Activated CD8-positive, alpha-beta T cell treated with anti-CD3 and anti-CD28 coated beads, Interleukin-2, amount 10 ng/mL, durations not matched to agents 7 days and 5 days (primary cell): ENCODE measurements at places on chromosomes 11 and 22. TPM values are rescaled to one million over a fixed set of nuclear protein-coding genes. Genes with fewer than 3 reads are reported as not detected.

RAB36 gene
- total RNA-seq = 0.79 TPM

MUC6 gene
- total RNA-seq = not detected

CSNK2A3 gene
- 3.6 TPM for total RNA-seq

BACE1-AS gene
- total RNA-seq = 3.8 TPM

TESMIN gene
- 8.2 TPM for total RNA-seq

HSPB2 gene
- total RNA-seq = not detected

FAM180B gene
- not detected for total RNA-seq

SCUBE1 gene
- not detected for total RNA-seq

SCN3B gene
- total RNA-seq = not detected

KRTAP5-9 gene
- not detected for total RNA-seq

ADM2 gene
- total RNA-seq = 4.2 TPM

BTBD18 gene
- not detected for total RNA-seq

SPON1 gene
- 0.47 TPM for total RNA-seq

OR10D3 gene
- not detected for total RNA-seq

ARHGEF12 gene
- 9.6 TPM for total RNA-seq

SLC22A8 gene
- total RNA-seq = not detected

PRAME gene
- not detected for total RNA-seq

GGTLC2 gene
- not detected for total RNA-seq

ADORA2A gene
- total RNA-seq = 20.4 TPM

MMP13 gene
- total RNA-seq = not detected

CRYAB gene
- not detected for total RNA-seq

OR5B21 gene
- total RNA-seq = 0.26 TPM

BAIAP2L2 gene
- 0.47 TPM for total RNA-seq

LMO2 gene
- total RNA-seq = not detected

DEUP1 gene
- not detected for total RNA-seq

SHANK2 gene
- not detected for total RNA-seq

SC5D gene
- 21.6 TPM for total RNA-seq

IGSF9B gene
- total RNA-seq = 96.3 TPM

MMP12 gene
- total RNA-seq = not detected

CDC42EP1 gene
- 0.13 TPM for total RNA-seq

SCGB1D2 gene
- not detected for total RNA-seq

KRTAP5-1 gene
- total RNA-seq = not detected

HTR3A gene
- not detected for total RNA-seq

APOL1 gene
- total RNA-seq = 38.2 TPM

OR9G1 gene
- not detected for total RNA-seq

MS4A3 gene
- not detected for total RNA-seq

OR51I1 gene
- not detected for total RNA-seq

RIC8A gene
- 126 TPM for total RNA-seq

GGTLC3 gene
- not detected for total RNA-seq

AQP11 gene
- 0.21 TPM for total RNA-seq

APOBEC3B gene
- 13.3 TPM for total RNA-seq

PDGFD gene
- not detected for total RNA-seq

ZBTB44 gene
- total RNA-seq = 37.8 TPM
